ENCODE measurements at places on chromosomes 6 and 20.

- peak; percentile 81 for DNase-seq
Measured at GRCh38 chr6:31814677-31815024, 432 bp downstream of the HSPA1L start.

DNA sequence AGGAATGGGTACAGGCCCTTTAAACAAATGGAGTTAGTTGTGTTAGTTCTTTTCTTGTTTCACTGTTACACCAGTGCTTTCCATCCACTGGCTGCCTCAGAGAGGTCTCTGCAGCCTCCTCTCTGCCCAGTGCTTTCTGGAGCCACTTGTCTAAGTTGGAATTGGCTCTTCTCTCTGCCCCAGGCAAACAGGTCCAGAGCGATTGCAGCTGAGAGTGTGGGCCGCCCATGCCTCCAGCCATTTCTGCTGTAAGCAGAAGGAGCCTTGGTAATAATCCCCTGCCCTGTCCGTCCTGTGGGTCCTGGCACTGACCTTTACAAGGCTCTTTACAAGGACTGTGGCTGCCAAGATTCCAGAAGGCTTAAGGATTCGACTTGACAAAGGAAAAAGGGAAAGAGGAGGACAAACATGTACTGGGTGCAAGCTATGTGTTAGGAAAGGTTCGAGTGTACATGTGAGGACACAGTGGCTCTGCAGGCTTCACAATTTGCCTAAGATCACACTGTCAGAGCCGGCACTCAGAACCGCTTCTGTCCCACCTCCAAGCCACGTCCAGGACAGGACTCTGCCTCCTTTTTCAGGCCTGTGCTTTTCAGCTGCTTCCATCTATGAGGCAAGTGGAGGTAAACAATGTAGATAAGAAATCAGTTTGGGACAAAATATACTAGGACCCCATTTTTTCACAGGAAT is 88.5 kb downstream of the POPDC3 start:
- DNase-seq: no peak

GRCh38 chr6:56297022-56297989 is 49.9 kb upstream of the COL21A1 start:
- DNase-seq: no peak

GRCh38 chr6:55953335-55953734 is 77.9 kb upstream of the BMP5 start:
- DNase-seq: no peak

- DNase-seq: no peak
Measured at GRCh38 chr6:15472621-15473020, 190.2 kb downstream of the DTNBP1 start.

DNA sequence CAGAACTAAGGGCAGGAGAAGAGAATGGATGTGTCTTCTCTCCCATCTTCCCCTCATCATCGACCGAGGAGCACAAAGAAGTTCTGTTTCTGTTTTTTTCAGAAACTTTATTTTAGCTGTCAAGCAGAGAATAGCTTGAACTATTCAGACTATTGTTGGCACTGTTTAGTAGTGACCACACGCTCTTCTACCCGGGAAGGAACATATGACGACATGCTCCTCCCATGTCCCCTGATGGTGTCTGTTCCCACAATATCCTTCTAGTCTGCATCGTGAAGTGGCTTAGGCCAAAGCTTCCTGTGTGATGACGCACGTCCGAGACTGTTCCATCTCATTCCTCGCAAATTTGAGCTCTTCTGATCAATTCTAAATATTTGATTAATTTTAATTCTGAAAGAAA is 27.2 kb upstream of the KIF25 start:
- DNase-seq: no peak

DNA sequence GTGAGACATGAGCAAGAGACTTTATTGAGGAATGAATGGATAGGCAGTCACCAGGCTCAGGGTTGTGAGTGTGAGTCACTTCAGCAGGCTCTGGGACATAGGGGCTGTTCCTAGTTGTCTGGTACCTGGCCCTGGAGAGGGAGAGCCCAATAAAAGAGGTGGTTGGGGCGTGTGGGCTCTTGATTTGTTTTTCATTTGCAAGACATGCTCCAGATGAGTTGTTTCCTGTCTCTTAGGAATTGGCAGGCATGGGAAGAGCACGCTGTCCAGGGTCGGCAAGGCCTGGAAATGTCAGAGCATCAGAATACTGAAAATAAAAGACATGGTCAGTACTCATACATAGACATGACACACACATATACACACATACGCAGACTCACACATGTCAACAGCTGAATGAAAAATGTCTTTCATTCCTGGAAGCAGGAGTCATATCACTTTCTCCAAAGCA is 166.3 kb upstream of the SULF2 start:
- DNase-seq: no peak

DNA sequence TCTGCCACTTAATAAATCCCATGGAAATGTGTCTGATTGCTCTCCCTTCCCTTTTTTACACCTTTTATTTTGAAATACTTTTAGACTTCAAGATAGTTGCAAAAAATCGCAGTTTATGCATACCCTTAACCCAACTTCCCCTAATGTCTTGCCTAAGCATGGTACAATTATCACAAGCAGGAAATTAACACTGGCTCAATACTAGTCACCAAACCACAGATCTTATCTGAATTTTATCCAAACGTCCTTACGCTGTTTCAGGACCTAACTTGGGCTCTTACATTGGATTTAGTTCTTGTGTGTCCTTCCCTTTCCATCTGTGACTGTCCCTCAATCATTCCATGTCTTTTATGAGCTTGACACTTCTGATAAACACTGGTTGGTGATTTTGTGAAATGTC is 146.3 kb downstream of the ZNF217 start:
- DNase-seq: no peak

DNA sequence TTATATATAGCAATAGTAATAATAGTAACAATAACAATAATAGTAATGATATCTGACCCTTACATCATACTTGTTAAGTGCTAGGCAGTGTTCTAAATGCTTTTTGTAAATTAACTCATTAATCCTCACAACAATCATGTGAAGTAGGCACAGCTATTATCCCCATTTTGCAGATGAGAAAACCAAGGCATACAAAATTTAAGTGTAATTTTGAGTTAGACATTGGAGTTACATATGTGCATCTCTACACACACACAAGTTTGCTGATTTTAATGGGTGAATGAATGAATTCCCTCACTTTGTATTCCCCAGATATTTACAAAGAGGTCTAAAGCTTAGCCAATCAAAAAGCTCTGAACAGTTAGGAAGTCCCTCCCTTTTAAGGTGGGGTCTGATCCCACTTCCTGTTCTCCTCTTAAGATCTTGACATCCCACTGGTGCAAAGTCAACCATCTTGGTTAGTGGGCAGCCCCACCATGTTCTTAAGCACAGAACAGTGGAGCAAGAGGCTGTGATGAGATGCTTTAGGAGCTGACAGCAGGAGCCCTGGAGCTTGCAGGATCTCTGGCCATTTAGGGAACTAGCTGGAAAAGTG is 85.3 kb upstream of the FOXP4 start:
- DNase-seq: no peak

DNA sequence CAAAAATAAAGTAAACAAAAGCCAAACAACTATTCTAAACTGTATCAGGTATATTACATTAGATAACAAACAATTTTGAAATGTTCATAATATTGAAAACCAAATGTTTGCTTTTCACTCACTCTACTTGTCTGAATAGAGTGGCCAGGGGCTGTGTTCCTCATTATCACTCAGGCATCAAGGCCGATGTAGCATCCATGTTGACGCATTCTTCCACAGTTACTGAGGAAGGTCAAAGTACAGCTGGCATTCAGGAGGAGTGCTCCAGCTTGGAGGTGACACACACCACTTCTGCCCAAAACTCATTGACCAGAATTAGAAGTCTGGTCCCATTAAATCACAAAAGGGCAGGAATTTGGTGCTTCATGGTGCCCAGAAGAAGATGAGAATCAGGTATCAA is 137.6 kb upstream of the MANEA start:
- DNase-seq: no peak

DNA sequence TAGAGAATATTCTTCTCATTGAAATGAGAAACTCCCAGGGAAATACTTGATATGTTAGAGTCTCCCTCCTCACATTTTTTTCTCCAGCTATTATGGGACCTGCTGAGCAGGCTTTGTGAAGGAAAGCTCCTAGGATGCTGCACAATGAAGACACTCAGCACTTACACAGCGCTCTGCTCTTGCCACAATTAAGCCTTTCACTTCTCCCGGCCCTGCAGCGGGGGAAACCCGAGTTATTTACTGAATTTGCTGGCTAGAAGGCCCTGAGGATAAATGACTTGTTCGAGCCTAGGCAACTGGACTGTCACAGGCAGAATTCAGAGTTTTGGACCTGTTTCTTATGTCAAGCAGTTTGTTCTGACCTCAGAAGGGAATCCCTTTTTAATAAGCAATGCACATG is 102.0 kb downstream of the MAP3K7 start:
- no peak for DNase-seq

- no peak for DNase-seq
Measured at GRCh38 chr6:129605967-129606366, 104.0 kb downstream of the ARHGAP18 start.

Measured in CD4-positive, alpha-beta T cell treated with Interferon alpha-2 for 1 hour (primary cell).